Fibroblast of the aortic adventitia (primary cell): ENCODE measurements at places on chromosomes 11 and 22. TPM values are rescaled to one million over a fixed set of nuclear protein-coding genes. Genes with fewer than 3 reads are reported as not detected.
A peak's percentile ranks its signal among the peaks of the same experiment; 100 is the strongest.

Gene CHST1
- total RNA-seq, result 0.09 and 0.82 TPM in 2 replicates

Gene HMOX1
- 59.2 and 170 TPM in 2 replicates for total RNA-seq

Gene BDNF
- 2.0 and 8.1 TPM in 2 replicates for total RNA-seq

Gene MYEOV
- total RNA-seq, result 7.0 TPM in 1 of 2 replicates, not detected in the other

Gene TIMM10B
- 30.1 and 41.8 TPM in 2 replicates for total RNA-seq

Gene WBP2NL
- total RNA-seq, result 0.18 and 1.6 TPM in 2 replicates

Gene UBQLN3
- total RNA-seq, result 0.09 TPM in 1 of 2 replicates, not detected in the other

Gene PRR33
- total RNA-seq, result not detected in 2 replicates

Gene TIMM8B
- total RNA-seq, result 27.5 and 41.5 TPM in 2 replicates

Gene MAFF
- total RNA-seq, result 21.8 and 33.7 TPM in 2 replicates

DNA sequence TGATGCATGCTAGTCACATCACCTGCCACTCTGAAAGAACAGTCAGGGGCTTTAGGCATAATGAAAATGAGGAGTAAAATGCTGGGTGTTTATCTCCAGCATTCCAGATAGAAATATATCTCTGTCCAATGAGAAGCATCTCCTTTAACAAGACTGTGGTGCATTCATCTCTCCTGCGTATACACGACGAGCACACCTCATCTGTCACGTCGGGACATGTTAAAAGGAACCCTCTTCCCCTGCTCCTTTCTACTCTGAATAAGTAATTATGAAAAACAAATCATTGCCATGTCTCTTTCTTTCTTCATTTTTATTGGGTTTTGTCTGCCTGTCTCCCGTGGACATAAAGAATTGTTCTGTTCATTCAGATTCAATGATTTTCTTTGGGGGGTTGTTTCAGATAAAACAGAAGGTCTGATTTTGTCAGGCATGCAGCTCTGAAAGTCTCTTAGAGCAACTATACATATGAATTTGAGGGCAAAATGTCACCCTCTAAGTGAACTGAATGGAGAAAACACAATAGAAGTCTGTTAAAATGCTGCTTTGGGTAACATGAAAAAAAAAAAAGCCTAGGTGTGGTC is 195.0 kb downstream of the MAML2 start:
- no peak for DNase-seq

- no peak for DNase-seq
Measured at GRCh38 chr11:61826930-61827570, 1.1 kb upstream of the FADS2 start.

- DNase-seq, result peak; percentile 68
Measured at GRCh38 chr11:95231881-95232605, 1.0 kb upstream of the SESN3 start.

DNA sequence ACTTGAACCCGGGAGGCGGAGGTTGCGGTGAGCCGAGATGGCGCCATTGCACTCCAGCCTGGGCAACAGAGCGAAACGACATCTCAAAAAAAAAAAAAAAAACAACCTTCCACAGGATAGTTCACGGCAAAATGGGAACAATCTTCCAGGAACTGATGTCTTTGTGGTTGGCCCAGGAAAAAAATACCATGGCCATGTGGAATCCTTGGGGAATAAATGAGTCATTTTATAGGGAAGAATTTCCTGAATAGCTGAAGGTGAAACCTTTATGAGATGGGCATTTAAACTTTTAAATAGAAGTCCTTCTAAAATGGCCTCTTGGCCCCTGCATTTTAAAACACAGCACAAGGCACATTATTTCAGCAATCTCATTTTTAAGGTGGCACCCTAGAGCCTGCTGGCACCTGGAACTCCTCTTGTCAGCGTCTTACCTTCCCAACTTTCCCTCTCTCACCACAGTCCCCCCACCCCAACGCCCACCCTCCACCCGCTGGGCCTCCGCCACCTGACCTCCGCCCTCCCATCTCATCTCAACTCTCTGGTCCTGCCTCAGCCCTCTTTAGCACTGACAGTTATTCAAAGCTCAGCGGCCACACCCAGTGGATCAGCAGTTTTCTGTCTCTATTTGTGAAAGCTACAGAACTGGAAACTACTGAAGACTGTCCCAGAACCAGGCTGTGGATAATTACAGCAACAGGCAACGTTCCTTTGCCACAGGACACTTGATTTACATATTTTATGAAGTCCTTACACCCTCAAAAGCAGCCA is 43.1 kb downstream of the SCGB1A1 start:
- DNase-seq, result peak; percentile 83

- DNase-seq, result no peak
Measured at GRCh38 chr11:65793625-65794400, 7.0 kb downstream of the OVOL1 start.

DNA sequence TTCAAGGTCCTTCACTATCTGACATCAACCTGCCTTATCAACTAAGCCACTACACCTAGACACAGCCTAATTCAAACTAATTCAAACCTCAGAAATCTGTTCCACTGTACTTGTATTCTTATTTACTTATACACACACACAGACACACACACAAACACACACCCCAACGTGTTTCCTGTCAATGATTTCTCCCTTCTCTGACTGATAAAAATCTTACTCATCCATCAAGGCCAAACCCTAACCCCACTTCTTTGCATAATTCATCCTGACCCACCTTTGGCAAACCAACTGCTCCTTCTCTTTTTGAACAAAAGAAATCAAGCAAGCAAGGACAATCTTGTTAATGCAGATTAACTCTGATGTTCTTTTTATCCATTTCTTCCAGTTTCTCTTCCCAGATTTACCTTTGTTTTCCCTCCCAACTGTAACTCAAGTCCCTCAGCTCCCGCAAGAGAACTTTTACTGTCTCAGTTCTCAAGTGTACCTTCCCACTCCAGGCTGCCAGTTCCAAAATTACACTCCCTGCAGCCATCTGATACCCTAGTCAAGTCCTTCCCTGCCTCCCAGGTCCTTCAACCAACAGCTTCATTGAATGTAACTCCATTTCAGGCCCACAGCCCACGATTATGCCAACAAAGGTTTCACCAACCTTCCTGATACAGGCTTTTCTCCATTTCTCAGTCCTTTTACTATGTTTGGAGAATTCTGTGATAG is 78.3 kb downstream of the PAK1 start:
- DNase-seq, result no peak

GRCh38 chr22:50339945-50340879 is 2.9 kb upstream of the PPP6R2 start:
- DNase-seq, result peak; percentile 12

DNA sequence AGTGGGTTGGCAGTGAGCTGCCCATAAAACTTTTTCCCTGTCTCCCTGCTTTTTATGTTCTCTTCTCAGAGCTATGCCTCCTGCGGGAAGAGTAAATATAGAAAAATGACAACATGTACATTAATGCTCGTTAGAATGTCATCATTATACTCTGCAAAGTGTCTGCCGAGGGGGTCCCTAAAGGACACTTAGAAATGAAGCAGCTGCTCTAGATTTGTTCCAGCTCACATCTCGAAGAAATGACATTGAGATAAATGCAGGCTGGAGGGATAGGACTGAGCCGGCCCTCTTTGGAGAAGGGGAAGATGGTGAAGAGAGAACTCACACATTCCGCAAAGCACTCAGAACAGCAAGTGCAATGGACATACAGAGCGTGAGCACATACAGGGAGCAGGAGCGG is 240.0 kb downstream of the NXPE2 start:
- DNase-seq, result no peak

DNA sequence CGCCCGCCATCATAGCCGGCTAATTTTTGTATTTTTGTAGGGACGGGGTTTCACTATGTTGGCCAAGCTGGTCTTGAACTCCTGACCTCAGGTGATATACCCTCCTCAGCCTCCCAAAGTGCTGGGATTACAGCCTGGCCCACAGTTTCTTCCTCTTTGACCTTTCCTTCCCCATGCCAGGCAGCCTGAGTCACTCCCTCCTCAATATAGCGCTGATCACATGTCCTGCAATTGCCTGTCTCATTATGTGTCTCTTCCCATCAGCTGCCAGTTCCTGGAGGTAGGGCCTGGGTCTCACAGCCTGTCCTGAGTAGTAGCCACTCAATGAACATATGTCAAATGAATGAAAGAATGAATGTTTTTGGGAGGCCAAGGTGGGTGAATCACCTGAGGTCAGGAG is 43.0 kb upstream of the CCDC134 start:
- DNase-seq, result no peak

- no peak for DNase-seq
Measured at GRCh38 chr22:32538521-32538920, 63.9 kb downstream of the FBXO7 start.

- DNase-seq, result no peak
Measured at GRCh38 chr11:68282141-68282860, 10.5 kb upstream of the C11orf24 start.

GRCh38 chr11:33515347-33515746 is 185.3 kb downstream of the C11orf91 start:
- DNase-seq, result peak; percentile 19

GRCh38 chr11:120881596-120881995 is 142.3 kb upstream of the TBCEL start:
- peak; percentile 34 for DNase-seq

DNA sequence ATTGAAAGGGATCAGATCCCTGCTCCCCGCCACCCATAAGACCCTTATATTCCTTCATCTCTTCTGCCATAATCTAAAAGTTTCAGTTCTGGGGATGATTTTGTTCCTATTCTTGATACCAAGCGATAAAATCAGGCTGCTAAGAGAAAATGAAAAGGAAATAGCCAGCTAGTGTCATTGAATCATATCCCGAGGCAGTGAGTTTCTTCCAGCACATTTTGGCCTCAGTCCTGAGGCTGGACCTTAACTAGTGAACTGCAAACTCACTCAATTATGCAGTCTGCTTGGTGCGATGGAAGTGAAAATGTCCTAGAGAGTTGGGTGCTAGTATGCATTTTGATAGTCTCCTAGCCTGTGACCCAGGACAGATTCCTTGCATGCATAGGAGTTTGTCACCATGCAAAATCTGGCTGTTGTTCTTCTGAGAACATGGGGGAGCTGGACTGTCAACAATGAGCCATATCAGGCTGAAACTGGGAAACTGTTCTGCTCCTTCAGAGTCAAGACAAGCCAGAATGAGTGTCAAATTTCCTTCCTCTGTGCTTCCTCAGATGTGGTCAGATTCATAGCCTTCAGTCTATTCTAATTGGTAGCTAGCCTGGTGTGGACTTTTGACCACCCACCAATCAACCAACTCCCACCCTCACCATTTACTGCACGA is 102.9 kb downstream of the CCDC81 start:
- peak; percentile 75 for DNase-seq

DNA sequence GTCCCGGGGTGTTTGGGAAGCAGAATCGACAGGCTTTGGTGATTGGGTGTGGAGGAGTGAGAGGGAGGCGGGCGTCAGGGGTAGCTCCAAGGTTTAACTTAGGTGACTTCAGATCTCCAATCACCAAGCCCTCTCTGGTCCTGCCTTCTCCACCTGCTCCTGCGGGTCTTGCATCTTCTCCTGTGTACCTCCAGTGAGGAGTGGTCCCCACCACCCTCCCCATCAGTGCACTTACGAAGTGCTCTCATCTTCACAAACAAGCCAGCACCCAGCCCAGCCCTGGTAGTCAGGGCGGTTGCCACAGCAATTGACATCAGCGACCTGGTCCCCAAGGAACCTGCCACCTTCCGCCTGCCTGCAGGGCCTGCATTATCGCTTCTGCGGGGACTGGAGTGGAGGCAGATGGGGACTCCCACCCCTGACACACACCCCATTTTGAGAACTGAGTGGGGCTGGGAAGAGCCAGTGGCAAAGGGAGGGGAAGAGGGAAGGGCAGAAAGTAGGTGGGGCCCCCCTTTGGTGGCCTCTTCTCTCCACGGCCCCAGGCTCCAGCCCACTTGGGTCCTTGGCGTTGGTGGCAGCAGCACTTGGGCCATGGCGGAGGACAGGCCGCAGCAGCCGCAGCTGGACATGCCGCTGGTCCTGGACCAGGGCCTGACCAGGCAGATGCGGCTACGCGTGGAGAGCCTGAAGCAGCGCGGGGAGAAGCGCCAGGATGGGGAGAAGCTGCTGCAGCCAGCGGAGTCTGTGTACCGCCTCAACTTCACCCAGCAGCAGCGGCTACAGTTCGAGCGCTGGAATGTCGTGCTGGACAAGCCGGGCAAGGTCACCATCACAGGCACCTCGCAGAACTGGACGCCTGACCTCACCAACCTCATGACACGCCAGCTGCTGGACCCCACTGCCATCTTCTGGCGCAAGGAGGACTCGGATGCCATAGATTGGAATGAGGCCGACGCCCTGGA is at the start of gene OMP:
OMP (plus strand) TSS at position 595 of the 965 bp plus-strand sequence; CDS start at position 595, 0 bp downstream.
- DNase-seq, result no peak

DNA sequence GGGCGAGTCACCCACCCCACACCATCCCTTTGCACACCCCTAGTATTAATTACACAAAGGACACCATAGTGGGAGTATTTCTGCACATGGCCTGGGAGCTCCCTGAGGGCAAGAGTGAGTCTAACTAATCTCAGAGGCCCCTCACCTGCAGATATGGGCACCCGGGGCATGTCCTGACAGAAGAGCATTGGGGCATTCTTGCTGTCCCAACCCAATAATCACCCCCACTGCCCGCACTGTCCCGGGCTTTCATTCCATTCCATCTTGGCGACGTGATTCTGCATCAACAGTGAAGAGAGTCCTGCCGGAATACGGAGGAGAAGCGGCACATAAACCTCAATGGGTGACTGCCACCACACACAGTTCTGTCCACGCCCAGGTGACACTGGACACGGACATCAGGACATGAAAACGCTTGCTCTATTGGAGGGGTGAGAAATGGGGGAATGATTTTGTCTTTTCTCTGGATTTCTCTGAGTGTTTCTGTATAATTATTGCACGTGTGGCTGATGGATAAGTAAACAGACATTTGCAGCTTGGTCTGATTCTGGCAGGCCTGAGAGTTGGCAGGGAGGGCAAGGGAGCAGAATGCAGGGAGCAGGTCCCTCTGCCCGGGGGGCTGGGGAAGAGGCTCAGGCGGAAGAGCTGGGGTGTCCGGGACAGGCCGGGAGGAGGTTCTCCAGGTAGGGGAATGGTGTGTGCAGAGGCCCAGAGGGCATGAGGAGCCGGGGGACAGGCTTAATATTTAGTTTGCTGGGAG is 38.2 kb downstream of the SCUBE1 start:
- no peak for DNase-seq

DNA sequence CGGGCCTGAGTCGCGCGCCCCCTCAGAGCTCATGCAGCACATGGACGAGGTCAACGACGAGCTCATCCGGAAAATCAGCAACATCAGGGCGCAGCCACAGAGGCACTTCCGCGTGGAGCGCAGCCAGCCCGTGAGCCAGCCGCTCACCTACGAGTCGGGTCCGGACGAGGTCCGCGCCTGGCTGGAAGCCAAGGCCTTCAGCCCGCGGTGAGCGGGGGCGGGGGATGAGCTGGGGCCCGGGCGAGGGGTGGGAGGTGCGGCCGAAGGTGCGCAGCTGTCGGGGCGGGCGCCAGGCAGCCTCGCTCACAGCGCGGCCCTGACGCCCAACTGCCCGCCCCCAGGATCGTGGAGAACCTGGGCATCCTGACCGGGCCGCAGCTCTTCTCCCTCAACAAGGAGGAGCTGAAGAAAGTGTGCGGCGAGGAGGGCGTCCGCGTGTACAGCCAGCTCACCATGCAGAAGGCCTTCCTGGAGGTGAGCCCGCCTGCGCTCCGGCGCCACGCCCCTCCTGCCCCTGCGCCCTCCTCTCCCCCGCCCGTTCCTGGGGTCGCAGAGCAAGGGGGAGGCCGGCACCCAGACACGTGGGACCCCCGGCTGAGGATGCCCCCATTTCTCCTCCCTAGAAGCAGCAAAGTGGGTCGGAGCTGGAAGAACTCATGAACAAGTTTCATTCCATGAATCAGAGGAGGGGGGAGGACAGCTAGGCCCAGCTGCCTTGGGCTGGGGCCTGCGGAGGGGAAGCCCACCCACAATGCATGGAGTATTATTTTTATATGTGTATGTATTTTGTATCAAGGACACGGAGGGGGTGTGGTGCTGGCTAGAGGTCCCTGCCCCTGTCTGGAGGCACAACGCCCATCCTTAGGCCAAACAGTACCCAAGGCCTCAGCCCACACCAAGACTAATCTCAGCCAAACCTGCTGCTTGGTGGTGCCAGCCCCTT is 20.5 kb downstream of the EPS8L2 start:
- peak; percentile 49 for DNase-seq

- no peak for DNase-seq
Measured at GRCh38 chr11:119341222-119342022, 739 bp upstream of the C1QTNF5 start.
